ENCODE measurements at places on chromosomes 11 and 22. TPM values are rescaled to one million over a fixed set of nuclear protein-coding genes. Genes with fewer than 3 reads are reported as not detected.

- no peaks in the 10 kb centered on the region for H3K36me3 ChIP-seq
- H3K4me1 ChIP-seq, result no peaks in the 10 kb centered on the region
- H3K4me3 ChIP-seq, result no peak overlapping the region
- H3K27ac ChIP-seq, result no peak overlapping the region
These were observed 19.0 kb downstream of the MICAL3 start for GRCh38 chr22:18005201-18005926.

The ZFTA gene
- polyA plus RNA-seq, result 8.7 TPM

The MUC6 gene
- not detected for polyA plus RNA-seq

GRCh38 chr22:50403701-50404101, 60.6 kb downstream of the PPP6R2 start:
- peak overlapping the region; percentile 7 for H3K27ac ChIP-seq
- H3K36me3 ChIP-seq, result peaks cover 3% of the 10 kb centered on the region

- DNase-seq, result no peak
- no peaks in the 10 kb centered on the region for H3K27me3 ChIP-seq
- H3K36me3 ChIP-seq, result peaks cover 83% of the 10 kb centered on the region
These were observed 196.4 kb downstream of the DBX1 start for GRCh38 chr11:19963697-19964387.

DNA sequence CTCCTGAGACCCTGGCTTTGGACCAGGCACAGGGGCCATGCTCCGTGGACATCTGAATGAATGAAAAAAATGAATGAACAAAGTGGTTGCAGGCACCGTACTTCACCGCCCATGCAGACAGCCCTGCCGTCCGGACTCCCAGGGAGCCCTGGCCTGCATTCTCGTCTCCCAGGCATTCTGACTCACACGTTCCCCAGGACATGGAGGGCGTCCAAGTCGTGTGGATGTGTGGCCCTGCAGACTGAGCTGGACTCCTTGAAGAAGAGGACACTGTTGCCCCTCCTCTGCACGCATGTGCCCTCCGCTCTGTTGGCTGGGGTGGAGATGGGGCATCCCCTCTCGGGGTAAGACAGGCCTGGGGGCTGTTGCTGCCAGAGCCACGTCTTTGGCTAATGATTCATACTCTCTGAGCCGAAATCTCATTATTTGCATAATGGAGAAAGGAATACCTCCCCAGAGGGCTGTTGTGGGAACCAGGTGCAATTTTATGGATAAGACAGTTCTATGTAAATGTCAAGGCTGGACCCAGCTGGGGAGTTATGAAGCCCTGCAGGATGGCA, 49.7 kb downstream of the RTL6 start:
- H3K27ac ChIP-seq, result peak overlapping the region; percentile 76
- H3K27me3 ChIP-seq, result no peaks in the 10 kb centered on the region
- H3K4me1 ChIP-seq, result peaks cover 12% of the 10 kb centered on the region
- DNase-seq, result peak; percentile 49

GRCh38 chr11:84437071-84437980, 1151.2 kb upstream of the CCDC90B start:
- no peaks in the 10 kb centered on the region for H3K4me1 ChIP-seq
- H3K27me3 ChIP-seq, result no peaks in the 10 kb centered on the region
- no peak overlapping the region for H3K4me3 ChIP-seq
- no peak for DNase-seq
- no peak overlapping the region for H3K27ac ChIP-seq
- H3K36me3 ChIP-seq, result no peaks in the 10 kb centered on the region

DNA sequence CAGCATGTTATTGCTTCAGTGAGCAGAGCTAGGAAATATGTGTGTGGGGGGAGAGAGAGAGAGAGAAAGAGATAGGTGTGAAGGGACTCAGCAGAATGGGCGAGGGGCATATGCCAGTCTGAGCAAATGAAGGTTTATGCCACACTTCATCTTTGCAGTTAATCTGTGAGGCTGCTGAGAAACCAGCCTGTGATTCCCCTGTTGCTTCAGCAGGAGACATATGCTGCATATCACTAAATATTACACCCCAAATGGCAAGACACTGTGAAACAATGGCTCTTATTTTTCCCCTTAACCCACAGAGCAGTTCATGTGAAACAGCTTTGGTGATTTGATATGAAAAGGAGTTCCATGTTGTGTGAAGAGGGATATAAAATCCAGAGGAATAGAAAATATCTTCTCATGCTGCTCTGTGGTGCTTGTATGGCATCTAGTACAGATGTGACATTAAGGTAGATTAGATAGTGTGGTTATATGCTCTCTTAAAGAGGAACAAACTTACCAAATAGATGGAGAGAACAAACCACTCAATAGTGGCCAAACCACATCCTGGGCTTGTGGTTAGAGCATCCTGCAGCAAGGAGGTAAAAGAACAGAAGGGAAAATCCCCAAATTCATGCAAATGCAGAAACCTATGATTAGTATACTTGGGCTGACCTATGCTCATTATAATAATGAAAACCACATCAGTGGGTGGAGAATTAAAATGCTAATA, 864.2 kb downstream of the FAM181B start:
- DNase-seq, result no peak
- no peaks in the 10 kb centered on the region for H3K27me3 ChIP-seq
- H3K4me3 ChIP-seq, result no peak overlapping the region
- no peaks in the 10 kb centered on the region for H3K4me1 ChIP-seq
- H3K27ac ChIP-seq, result no peak overlapping the region

The IL18 gene
- polyA plus RNA-seq, result 0.28 TPM

The PGM2L1 gene
- polyA plus RNA-seq, result 1.0 TPM

DNA sequence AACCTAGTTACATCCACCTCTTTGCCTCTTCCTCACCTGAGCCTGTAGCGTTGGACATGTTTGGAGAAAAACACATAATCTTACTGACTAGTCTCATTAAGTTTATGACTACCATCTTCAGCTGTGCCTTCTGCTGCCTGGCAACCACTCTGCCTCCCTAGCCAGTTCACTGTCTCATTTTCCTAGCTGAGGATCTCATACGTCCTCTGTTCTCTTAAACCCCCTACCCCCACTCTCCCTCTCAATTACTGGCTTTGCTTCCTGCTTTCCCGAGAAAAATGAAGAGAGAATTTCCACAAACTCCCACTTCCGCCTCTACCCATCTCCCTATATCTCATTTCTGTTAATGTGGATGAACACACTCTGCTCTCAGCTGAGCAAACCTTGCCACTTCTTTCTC, 239.3 kb upstream of the POU2AF2 start:
- no peaks in the 10 kb centered on the region for H3K36me3 ChIP-seq
- H3K4me3 ChIP-seq, result no peak overlapping the region
- DNase-seq, result no peak

The XKR3 gene
- polyA plus RNA-seq, result not detected

The TMEM86A gene
- polyA plus RNA-seq, result 1.2 TPM

DNA sequence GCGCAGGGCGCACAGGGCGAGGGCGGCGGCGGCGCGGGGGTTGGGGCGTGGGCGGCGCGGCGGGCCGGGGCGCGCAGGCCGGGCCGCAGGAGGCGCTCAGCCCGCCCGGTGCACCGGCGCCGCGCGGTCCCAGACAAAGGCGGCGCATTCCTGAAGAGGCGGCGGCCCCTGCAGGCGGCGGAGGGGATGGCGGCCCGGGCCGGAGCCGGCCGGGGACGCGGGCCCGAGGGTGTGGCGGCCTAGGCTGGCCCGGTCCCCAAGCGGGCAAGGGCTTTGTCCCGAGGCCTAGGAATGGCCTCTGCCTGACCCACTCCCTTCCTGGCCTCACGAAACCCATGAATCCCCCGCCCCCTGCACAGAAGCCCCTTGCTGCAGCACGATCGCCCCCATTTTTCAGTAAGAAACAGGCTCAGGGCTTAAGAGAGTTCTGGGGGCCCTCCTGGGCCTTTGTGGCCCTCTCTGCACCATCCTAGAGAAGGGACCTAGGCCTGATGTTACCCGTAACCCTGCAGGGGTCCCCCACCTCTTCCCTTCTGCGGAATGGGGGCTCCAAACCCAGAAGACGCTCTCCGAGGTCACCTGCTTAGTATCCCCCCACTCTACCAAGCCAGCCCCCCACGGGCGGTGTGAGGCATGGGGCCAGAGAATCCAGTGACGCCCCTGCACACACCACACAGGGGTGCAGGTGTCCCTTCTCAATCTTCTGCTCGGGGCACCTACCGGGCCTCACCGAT, at the start of gene RTN4R:
Gene RTN4R (minus strand): TSS at position 40 of the 734 bp plus-strand sequence. CDS start 226 bp downstream, outside the sequence.
- peak within 1 kb of the TSS; percentile 47 for H3K4me3 ChIP-seq
- H3K27me3 ChIP-seq, result no peaks in the 10 kb centered on the region
- no peak within 1 kb of the TSS for H3K27ac ChIP-seq
- peaks cover 26% of the 10 kb centered on the region for H3K4me1 ChIP-seq
- H3K36me3 ChIP-seq, result no peaks in the 10 kb centered on the region

DNA sequence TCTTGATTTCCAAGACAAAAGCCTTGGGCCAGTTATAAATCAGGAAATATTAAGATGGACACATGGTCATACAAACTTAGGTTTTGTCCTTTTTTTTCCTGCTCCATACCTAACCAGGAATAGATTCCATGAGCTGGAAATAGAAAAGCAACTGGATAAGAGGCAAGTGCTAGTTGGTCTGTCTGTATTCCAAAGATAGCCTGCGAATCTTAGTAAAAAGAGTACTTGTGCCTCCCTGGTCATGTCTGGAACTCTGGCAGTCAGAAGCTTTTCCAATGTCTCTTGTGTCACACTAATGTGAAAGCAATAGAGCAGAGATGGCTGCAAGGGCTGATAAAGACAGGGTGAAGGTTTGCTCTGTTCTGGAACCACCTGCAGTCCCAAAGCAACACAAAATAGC, 590.2 kb upstream of the ANO5 start:
- DNase-seq, result no peak
- no peaks in the 10 kb centered on the region for H3K27me3 ChIP-seq
- no peak overlapping the region for H3K27ac ChIP-seq
- no peak overlapping the region for H3K4me3 ChIP-seq
- no peaks in the 10 kb centered on the region for H3K36me3 ChIP-seq
- no peaks in the 10 kb centered on the region for H3K4me1 ChIP-seq

DNA sequence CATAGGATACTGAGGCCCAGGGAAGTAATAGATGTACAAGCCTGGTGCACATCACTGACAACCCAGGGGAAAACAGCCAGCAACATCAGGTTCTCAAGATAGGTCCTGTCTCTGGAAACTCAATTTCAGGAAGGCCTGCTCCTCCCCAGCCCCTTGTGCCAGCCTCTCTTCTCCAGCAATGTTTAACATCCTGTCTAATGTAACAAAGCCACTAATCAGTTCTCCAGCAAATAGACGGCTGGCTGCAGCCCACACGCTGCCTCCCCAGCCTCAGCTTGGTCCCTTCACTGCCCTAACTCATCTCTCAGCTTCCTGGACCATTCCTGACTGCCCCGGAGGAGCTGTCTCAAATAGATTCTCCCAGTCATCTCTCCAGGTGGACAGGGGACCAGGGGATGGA, 37.8 kb downstream of the RPL27A start:
- peak overlapping the region; percentile 96 for H3K27ac ChIP-seq
- H3K4me3 ChIP-seq, result no peak overlapping the region
- DNase-seq, result no peak
- no peaks in the 10 kb centered on the region for H3K27me3 ChIP-seq
- H3K4me1 ChIP-seq, result peaks cover 29% of the 10 kb centered on the region

- H3K4me1 ChIP-seq, result peaks cover 11% of the 10 kb centered on the region
- H3K27me3 ChIP-seq, result no peaks in the 10 kb centered on the region
- DNase-seq, result no peak
- no peaks in the 10 kb centered on the region for H3K36me3 ChIP-seq
- no peak overlapping the region for H3K27ac ChIP-seq
These were observed 4.7 kb downstream of the LMF2 start for GRCh38 chr22:50502628-50503474.

DNA sequence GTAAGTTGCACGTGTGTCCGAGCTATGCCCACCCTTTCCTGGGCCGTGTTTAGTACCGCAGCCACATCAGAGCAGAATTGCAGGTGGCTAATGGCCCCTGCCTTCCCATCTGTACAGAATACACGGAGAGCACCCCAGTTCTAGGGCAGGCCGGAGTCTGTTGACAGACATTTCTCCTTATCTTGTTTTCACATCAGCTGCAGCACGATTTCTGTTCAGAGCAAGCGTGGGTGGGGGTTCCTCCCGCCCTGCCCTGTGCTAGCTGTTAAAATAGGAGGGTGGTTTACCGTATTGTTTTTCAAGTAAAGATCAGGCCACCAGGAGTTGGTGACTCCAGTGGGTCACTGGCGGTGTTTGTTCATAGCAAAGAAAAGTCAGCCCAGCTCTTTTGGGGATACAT, 41.1 kb downstream of the UBASH3B start:
- H3K4me1 ChIP-seq, result peaks cover 8% of the 10 kb centered on the region
- no peak overlapping the region for H3K4me3 ChIP-seq
- H3K36me3 ChIP-seq, result no peaks in the 10 kb centered on the region
- no peak overlapping the region for H3K27ac ChIP-seq

GRCh38 chr11:88194990-88195389, 19.7 kb upstream of the RAB38 start:
- H3K4me3 ChIP-seq, result no peak overlapping the region
- no peak for DNase-seq
- no peak overlapping the region for H3K27ac ChIP-seq
- H3K4me1 ChIP-seq, result no peaks in the 10 kb centered on the region
- no peaks in the 10 kb centered on the region for H3K27me3 ChIP-seq

DNA sequence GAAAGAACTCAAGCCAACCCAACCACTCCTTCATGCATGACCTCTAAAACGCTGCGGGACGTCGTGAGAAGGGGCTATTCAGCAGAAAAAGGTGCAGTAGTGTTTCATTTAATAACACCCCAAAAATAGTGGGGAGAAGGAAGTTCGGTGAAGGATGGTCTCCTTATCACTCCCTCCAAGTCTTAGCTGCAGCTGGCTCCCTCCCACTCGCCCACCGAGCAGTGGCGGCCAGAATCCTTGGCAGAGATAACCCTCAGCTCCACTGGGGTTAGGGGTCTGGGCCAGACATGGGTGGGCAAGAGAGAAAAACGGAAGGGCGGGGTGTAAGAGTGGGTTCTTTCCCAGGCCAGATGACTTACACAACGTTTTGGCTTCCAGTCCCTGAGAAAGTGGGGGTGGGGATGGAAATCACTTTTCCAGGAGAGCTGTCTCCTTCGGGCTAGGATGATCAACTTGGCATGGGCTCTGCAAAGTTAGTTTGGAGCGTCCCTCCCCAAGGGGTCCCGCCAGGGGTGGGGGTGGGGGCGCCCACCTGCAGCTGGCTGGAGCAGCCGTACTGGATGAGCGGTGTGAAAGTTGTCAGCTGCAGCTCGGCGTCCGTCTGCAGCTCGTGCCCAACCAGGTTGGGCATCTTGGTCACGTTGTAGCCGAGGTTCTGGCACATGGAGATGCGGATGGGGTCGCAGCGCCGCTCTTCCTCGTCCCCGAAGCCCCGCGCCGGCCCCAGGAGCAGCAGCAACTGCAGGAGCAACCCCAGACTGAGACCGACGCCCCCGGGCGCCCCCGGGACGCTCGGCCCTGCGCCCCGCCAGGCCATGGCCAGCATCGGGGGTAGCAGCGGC, 705 bp downstream of the FZD4 start:
- H3K27ac ChIP-seq, result no peak overlapping the region
- DNase-seq, result peak; percentile 71

The SSTR3 gene
- not detected for polyA plus RNA-seq
